ENCODE measurements at places on chromosomes 6 and 20.

- no peak for DNase-seq
These were observed 170.2 kb downstream of the ZDHHC14 start for GRCh38 chr6:157551041-157551832.

DNA sequence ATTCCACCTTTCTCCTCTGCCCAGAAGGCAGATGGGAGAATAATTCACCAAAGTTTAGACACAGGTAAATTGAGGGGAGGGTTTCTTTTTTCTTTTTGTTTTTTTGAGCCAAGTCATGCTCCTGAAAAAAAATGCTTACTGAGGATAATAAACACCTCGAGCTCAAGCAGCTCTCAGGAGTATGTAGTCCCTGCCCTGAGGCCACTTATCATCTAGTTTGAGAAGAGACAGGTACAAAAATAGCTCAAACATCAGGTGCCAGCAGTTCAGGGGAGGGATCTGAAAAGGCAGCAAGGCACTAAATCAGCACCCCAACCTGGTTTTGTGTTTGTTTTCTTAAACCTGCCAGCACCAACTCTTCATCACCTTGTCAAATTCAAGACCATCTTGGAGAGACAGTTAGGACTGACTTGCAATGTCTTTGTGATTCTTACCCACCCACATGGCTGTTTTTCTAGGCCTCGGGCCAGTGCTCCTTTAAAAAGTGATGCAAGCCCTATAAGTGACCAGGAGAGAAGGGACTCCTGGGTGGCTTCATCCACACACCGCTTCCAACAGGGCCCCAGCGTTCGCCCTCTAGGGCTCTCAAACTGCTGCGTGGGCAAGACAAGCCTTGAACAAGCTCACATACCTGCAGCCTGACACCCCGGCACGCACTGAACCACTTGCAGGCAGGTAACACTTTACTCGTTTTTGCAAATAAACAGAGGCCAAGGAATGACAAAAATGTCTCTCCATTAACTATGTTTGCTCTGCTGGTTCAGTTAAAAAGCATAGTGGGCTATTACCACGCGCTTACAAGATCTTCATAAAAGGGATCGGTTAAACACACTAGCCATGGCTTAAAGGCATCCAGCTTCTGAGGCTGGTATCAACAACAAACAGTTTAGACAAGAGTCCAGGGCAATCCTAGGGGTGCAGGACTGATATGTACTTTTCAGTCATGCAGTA is 13.9 kb downstream of the JAG1 start:
- no peak for DNase-seq

- DNase-seq: no peak
These were observed 52.3 kb downstream of the HBS1L start for GRCh38 chr6:135002229-135002844.

GRCh38 chr6:3516092-3516491 is 59.2 kb upstream of the SLC22A23 start:
- no peak for DNase-seq

DNA sequence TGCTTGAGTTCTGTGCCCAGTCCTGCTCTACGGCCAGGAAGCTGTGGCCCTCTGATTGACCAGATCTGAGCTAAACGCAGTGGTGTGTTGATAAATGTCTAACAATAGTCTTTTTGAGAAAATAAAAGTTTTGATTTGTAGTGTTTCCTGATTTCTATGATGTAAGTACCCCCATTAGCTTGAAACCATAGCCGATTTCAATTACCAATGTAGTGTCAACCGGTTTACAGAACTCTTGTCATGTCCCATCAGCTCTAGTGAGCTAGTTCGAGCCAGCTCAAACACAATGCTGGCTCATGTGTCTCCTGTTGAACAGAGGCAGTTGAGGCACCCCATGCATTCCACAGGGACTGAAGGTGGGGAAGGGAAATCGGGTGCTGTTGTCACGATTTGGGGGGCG is 56.7 kb upstream of the ZMYND8 start:
- DNase-seq: no peak

GRCh38 chr20:63495741-63496595 is 2.9 kb downstream of the EEF1A2 start:
- DNase-seq: peak; percentile 67

- no peak for DNase-seq
These were observed 150.7 kb downstream of the RIMS1 start for GRCh38 chr6:72037006-72037405.

DNA sequence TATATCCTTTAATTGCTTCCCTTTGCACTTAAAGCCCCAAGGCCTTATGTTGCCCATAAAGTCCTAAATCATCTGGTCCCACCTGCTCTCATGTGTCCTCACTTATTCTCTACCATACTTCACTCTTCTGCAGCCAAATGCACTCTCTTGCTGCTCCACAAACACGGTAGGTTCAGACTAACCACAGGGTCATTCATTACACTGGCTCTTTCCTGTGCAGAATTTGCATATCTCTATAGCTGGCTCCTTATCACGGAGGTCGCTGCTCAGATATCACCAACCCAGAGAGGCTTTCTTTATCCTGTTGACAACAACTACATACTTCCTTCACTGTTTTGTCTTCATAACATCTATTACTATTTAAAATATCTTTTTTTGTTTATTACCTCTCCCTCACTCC is 86.8 kb downstream of the MOXD1 start:
- no peak for DNase-seq

GRCh38 chr6:89574910-89575561 is 63.5 kb downstream of the LYRM2 start:
- DNase-seq: no peak

DNA sequence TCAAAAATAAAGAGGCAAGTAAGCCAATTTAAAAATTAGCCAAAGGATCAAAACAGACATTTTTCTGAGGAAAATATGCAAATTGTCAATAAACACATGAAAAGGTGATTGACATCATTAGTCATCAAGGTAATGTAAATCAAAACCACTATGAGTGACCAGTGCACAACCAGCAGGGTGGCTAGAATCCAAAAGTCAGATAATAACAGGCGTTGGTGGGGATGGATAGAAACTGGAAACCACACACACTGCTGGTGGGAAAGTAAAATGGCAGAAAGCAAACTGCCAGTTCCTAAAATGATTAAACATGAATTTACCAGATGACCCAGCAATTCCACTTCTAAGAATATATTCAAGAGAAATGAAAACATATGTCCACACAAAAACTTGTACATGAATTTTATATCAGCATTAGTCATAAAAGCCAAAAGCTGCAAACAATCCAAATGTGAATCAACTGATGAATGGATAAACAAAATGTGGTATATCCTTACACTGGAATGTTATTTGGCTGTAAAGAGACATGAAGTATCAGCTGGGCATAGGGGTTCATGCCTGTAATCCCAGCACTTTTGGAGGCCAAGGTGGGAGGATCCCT is 74.8 kb upstream of the MBOAT1 start:
- DNase-seq: no peak

- no peak for DNase-seq
These were observed 3.0 kb downstream of the HLA-E start for GRCh38 chr6:30491991-30492952.

DNA sequence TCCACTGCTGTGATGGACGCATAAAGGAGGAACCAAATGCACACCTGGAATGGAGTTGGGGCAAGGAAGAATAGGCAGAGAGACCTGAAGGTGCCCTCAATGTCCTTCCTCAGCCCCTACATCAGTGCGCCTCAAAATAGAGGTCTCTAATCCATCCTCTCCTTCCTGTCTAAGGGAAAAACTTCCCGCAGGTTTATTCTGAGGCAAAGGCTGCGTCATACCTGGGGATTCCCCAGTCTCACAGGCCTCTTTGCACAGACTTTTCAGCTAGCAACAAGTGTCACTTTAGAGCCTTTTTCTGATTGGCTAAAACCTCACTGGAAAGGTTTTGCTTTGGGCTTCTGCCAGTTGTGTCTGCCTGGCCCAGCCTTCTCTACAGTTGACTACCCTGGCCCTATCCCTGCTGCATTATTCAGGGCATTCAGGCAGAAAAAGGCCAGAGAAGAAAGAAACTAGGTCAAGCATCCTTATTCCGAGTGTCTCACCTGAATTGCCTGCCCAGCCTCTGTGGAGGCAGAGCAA is 1.8 kb upstream of the HLA-DQB1 start:
- DNase-seq: no peak

- no peak for DNase-seq
These were observed 120.9 kb upstream of the IRAK1BP1 start for GRCh38 chr6:78746457-78746856.

GRCh38 chr6:159080217-159080976 is 35.6 kb upstream of the TAGAP start:
- DNase-seq: no peak

GRCh38 chr6:148311966-148312669 is 30.5 kb upstream of the SASH1 start:
- DNase-seq: no peak

GRCh38 chr20:31476643-31477215 is 1.6 kb downstream of the REM1 start:
- no peak for DNase-seq

DNA sequence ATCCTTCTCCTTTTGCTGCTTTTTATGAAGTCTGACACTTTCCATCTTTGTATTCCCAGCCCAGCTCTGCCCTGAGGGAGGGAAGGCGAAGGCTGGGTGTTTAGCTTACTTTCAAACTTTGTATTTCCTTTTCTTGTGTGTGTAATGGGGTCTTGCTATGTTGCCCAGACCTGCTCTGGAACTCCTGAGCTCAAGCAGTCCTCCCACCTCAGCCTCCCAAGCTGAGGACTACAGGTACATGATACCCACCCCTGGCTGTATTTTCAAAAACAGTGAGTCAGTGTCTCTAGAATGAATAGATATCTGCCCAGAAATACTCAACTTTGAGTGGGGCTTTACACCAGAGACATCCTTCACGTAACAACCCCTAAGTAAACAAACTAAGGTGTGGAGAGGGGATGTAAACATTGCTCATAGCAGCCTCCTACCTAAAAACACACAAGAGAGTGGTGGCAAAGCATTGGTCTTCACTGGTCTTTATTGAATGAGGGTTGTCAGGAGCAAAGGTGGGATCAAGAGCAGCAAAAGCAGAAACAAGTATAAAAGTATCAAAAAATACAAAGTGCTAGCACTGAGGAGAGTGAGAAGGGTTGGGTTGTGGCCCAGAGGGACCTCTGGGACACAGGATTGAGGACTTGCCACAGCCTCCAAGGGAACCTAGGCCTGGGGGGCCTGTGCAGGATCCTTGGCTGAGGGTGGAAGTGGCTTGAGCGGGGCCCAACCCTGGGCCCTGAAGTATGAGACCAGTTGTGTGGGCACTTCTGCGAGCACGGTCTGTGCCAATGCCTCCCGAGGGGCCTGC is 10.2 kb downstream of the SPAG4 start:
- DNase-seq: no peak

GRCh38 chr6:40036186-40036585 is 101.9 kb upstream of the MOCS1 start:
- DNase-seq: no peak

GRCh38 chr6:144211160-144211559 is 60.8 kb downstream of the STX11 start:
- no peak for DNase-seq

- DNase-seq: peak; percentile 57
These were observed 33.2 kb downstream of the NT5E start for GRCh38 chr6:85482905-85483700.

GRCh38 chr6:41813469-41813868 is 26.0 kb downstream of the TOMM6 start:
- DNase-seq: no peak

Data from neuronal stem cell (in vitro differentiated cells).